ENCODE measurements at places on chromosomes 1 and 21. TPM values are rescaled to one million over a fixed set of nuclear protein-coding genes. Genes with fewer than 3 reads are reported as not detected.

The PAPPA2 gene
- 0.32 TPM for total RNA-seq

The RIMS3 gene
- total RNA-seq: 3.0 TPM

The UMODL1 gene
- total RNA-seq: 2.2 TPM

The CCDC24 gene
- 8.7 TPM for total RNA-seq

The AADACL3 gene
- not detected for total RNA-seq

The SKI gene
- 101 TPM for total RNA-seq

The RNU1-3 gene
- 3,807 TPM for total RNA-seq

The OR2L13 gene
- total RNA-seq: not detected

The GBP6 gene
- 0.18 TPM for total RNA-seq

The OXCT2 gene
- total RNA-seq: 4.3 TPM

The CCDC185 gene
- not detected for total RNA-seq

The CELA2B gene
- total RNA-seq: 0.33 TPM

The VANGL2 gene
- 18.4 TPM for total RNA-seq

The DNAI4 gene
- total RNA-seq: 31.0 TPM

The MFSD2A gene
- total RNA-seq: 4.3 TPM

The ITGB3BP gene
- 14.9 TPM for total RNA-seq

The B3GALT5 gene
- total RNA-seq: 1.8 TPM

The PCSK9 gene
- total RNA-seq: 0.52 TPM

The FAM167B gene
- total RNA-seq: 7.8 TPM

The MLLT11 gene
- total RNA-seq: 6.4 TPM

The ANGPTL1 gene
- 128 TPM for total RNA-seq

The CRYBG2 gene
- 2.3 TPM for total RNA-seq

The FAM151A gene
- total RNA-seq: not detected

The RABGAP1L gene
- total RNA-seq: 44.2 TPM

The SRGAP2 gene
- 51.5 TPM for total RNA-seq

The CD84 gene
- 1.2 TPM for total RNA-seq

Measured in ovary (tissue), 10 donors.